ENCODE measurements at places on chromosomes 5 and 9. TPM values are rescaled to one million over a fixed set of nuclear protein-coding genes. Genes with fewer than 3 reads are reported as not detected.

DNA sequence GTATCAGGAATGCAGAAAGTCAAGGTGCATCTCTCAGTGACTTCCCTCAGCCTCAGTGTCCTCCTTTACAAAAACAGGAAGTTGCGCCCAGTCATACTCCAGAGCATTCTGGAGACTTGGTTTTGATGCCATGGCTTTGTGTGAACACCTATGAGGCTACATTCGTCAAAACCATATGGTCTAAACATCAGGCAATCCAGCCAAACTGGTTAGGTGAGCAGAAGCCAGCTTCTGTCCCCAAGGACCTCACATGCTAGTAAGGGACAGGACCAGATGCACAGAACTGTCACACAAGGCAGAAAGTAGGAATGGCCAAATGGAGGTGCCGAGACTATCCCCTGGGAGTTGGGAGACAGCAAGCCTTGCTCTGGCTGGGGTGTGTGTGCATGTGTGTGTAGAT is 217.2 kb downstream of the MELK start:
- DNase-seq: no peak

- DNase-seq: no peak
These were observed 8.1 kb downstream of the SPRY4 start for GRCh38 chr5:142316681-142317080.

- DNase-seq: no peak
These were observed 47.9 kb upstream of the RARS1 start for GRCh38 chr5:168438349-168438748.

Gene CCDC183
- not detected for total RNA-seq

DNA sequence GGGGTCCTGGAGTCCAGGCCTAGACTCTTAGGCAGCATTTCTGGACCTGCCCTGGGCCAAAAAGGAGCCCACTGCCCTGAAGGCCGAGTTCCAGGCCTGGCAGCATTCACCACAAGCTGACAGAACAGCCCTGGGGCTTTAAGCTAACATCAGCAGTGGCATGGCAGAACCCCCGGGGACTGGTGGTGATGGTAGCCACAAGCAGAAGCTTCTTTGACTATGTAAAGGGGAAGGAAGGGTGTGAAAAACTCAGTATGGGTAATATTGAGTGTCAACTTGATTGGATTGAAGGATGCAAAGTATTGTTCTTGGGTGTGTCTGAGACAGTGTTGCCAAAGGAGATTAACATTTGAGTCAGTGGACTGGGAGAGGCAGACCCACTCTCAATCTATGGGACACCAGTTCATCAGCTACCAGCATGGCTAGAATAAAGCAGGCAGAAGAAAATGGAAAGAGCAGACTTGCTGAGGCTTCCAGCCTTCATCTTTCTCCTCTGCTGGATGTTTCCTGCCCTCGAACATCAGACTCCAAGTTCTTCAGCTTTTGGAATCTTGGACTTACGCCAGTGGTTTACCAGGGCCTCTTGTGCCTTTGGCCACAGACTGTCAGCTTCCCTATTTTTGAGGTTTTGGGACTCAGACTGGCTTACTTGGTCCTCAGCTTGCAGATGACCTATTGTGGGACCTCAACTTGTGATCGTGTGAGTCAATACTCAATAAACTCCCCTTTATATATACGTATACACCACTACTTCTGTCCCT is 661.0 kb upstream of the C9orf72 start:
- no peak for DNase-seq

DNA sequence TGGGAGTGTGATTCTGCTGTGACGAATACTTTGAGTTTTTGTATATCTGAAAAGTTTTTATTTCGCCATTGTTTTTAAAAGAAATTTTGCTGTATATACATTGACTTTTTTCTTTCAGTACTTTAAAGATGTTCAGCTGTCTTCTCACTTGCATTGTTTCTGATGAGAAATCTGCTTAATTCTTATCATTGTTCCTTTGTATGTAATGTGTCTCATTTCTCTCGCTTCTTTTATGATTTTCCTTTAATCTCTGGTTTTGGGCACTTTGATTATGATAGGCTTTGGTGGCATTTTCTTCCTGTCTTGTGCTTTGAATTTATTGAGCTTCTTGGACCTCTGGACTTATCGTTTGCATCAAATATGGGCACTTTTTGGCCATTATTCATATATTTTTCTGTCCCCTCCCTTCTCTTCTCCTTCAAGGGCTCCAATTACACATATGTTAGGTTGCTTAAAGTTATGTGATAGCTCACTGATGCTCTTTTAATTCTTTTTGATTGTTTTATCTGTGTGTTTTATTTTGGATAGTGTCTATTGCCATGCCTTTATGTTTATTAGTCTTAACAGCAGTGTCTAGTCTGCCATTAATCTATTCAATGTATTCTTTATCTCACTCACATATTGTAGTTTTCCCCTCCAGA is 30.6 kb downstream of the STX17 start:
- no peak for DNase-seq

DNA sequence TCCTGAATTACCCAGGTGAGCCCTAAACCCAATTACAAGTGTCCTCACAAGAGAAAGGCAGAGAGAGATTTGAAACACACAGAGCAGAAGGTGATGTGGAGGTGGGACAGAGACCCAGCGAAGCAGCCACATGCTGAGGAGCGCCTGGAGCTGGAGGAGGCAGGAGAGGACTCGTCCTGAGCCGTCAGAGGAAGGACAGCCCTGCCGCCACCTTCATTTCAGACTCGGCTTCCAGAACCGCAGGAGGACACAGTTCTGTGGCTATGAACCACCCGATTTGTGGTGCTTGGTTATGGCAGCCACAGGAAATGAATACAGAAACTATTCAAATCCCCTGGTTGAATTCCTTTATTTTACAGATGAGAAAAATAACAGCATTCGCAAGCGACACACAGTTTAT is 16.4 kb upstream of the FBP1 start:
- DNase-seq: no peak

Gene MEGF10
- total RNA-seq: not detected

Gene THBS4
- 1.5 TPM for total RNA-seq

Gene DMRT3
- not detected for total RNA-seq

- DNase-seq: peak; percentile 9
These were observed 110.9 kb upstream of the LPAR1 start for GRCh38 chr9:111149018-111149759.

Gene SLC12A7
- 9.8 TPM for total RNA-seq

GRCh38 chr9:108439947-108440346 is 415.8 kb downstream of the ACTL7B start:
- DNase-seq: peak; percentile 86

DNA sequence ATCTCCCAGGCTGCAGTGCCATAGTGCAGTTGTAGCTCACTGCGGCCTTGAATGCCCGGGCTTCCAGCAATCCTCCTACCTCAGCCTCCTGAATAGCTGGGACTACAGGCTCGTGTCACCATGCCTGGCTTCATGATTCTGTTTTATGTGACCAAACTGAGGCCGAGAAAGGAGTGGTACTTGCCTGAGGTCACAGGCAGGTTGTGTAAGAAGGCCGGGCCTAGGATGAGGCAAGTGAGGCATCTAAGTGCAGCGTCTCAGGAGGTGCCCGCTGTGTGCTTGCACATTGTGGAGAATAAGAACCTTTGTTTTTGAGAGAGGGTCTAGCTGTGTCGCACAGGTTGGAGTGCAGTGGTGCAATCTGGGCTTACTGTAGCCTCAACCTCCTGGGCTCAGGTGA is 2.1 kb upstream of the NDST1 start:
- DNase-seq: no peak

Gene GFI1B
- total RNA-seq: not detected

Gene C5orf58
- total RNA-seq: not detected

DNA sequence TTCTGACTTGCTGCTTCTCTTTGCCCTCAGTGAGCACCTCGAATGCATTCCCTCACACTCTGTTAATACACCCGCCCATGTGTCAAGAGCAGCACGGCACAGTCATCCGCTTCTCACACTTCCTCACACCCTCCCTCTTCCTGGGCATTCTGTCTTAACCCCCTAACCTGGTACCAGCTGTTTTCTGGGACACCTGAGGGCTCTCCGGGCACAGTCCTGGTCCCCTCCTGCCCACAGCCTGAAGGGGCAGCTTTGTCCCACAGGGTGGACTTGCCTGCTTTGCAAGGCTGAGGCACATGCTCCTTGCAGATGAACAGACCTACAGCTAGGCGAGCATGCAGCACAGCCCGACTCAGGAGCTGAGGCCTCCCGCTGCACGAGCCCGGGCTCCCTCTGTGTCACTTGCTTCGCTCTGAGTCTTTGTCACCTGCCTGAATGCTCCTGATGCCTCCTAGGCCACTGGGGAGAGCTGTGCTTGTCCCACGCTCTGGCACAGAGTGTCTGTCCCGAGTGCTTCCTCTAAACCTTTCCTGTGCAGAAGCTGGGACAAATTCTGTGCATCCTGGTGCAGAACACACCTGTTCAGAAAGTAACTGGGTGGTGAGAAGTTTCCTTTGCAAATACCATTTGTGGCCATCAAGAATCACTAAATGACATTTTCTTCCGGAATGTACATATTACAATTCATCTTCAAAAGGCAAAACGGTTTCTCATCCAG is 47.8 kb downstream of the AHRR start:
- no peak for DNase-seq

Gene CNTRL
- total RNA-seq: 11.2 TPM

DNA sequence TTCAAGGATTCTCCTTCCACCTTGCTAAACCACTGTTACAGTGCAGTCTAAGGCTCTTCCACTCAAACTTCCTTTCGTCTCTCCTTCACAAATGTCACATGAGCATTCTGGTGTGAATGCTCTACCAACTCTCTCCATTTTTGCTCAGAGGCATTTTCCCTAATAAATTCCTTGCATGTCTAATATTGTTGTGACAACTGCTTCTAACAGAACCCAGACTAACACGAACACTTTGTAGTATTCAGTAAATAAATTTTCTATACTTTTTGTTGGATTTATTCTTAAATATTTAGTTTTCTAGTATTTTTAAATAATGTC is 24.0 kb downstream of the RAPGEF6 start:
- no peak for DNase-seq

DNA sequence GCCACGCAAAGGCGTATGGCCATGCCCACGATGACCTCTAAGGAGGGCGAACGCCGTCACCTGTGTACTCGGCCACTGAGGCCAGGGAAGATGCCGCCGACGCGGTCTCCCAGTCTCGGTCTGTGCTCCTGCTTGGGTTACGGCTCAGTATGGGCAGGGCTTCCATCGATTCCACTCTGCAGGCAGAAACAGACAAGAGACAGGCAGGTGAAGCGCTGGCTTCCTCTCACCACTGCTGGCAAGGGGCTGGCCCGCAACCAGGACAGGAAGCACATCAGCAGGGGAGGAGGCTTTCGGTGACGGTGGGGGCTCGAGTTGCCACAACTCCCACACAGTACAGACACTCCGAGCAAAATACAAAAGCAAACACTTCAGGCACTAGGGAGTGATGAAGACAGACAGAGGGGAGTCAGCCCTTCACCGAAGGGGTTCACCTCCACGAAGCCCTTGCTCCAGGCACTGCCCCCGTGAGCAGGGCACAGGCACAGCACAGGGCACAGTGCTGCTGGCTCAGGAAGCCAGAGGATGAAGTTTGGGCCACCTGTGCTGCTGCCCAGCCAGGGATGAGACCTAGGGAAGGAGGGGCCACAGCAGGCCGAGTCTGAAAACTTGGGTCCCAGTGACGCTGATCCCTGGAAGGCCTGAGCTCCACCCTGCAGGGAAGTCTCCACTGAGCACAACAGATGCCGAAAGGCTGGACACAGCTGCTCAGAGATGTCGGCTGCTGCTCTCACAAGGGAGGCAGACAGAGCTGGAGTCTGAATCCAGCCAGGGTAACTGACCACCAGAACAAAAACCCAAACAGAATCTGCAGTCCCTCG is 91.3 kb downstream of the CAMSAP1 start:
- DNase-seq: no peak

Gene ELAVL2
- total RNA-seq: 0.81 TPM

- DNase-seq: no peak
These were observed 151.8 kb downstream of the SEC61B start for GRCh38 chr9:99373912-99374311.

DNA sequence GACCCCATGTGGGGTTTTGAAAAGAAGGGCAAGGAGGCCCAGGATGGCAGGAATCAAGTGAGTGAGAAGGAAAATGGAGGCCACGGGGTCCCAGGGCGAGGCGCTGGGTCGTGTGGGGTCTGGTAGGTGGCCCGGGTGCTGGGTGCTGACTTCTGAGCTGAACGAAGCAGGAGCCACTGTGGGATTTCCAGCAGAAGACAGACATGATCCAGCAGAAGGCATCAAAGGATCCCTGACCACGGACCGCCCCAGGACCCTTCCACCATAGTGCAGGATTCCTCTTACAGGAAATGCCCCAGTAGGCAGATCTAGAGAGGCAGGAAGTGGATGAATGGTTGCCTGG is 106.7 kb downstream of the ADAMTS2 start:
- no peak for DNase-seq

DNA sequence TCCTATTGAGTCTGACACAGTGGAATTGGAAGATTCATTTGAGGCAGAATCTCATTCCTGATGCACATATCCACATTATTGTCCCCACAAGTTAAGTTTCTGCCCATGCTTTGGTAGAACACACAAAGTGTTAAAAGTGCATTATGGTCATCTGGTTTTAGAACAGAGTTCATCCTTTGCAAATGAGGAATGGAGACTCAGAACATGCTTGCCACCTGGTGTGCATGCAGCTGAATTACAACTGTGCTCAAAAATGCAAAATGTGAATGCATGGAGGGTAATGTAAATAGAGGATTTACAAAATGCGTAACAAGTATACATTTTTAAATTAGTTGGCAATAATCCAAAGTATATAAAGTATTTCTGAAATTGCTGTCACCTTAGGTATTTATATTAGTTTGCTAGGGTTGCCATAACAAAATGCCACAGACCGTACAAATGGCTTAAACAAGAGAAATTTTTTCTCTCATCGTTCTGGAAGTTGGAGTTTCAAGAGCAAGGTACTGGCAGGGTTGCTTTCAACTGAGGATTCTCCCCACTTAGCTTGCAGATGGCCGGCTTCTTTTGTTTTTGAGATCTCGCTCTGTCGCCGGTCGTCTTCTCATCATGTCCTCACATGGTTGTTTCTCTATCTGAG is 671.1 kb downstream of the TAF11L14 start:
- DNase-seq: peak; percentile 47

DNA sequence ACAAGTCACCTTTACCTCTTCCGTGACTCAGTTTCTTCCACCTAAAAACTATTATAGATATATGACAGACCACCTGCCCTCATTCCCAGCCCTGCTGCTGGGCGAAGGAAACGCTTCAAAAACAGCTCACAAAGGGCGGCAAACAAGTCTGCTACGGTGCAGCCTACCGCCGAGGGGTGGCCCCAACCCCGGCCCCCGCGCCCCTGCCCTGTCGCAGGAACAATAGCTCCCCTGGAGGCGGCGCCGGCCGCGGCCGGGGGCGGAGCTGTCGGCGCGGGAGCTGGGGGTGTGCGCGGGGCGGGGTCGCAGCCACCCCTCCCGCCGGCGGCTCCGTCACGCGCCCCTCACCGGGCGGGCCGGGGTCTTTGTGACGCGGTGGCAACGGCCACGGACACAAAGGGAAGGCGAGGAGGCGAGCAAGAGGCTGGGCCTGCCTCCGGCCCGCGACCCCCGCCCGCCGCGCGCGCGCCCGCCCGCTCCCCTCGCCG is at the start of gene TMEFF1:
Gene TMEFF1, plus strand, starts transcription at position 362 of the 488 bp plus-strand sequence. CDS start 396 bp downstream, outside the sequence.
- no peak for DNase-seq

- no peak for DNase-seq
These were observed 36.4 kb upstream of the DAB2 start for GRCh38 chr5:39461007-39461682.

Measured in fibroblast of the aortic adventitia (primary cell).